ENCODE measurements at places on chromosomes 2 and 18. TPM values are rescaled to one million over a fixed set of nuclear protein-coding genes. Genes with fewer than 3 reads are reported as not detected.

Gene ALKAL2
- not detected for polyA plus RNA-seq

Gene SPAG16
- polyA plus RNA-seq = 11.0 TPM

Gene GCG
- polyA plus RNA-seq = not detected

Gene DNAH6
- polyA plus RNA-seq = 0.03 TPM

Gene CGREF1
- polyA plus RNA-seq = 4.5 TPM

Gene MC5R
- polyA plus RNA-seq = not detected

Gene C2orf15
- 0.82 TPM for polyA plus RNA-seq

Gene GPR45
- polyA plus RNA-seq = not detected

Gene RBM44
- 0.02 TPM for polyA plus RNA-seq

Gene DES
- polyA plus RNA-seq = 0.07 TPM

Gene SERPINB13
- 4.2 TPM for polyA plus RNA-seq

Gene AQP12A
- polyA plus RNA-seq = not detected

Gene UCN
- polyA plus RNA-seq = 0.23 TPM

Gene HOXD13
- polyA plus RNA-seq = not detected

Gene RPE
- polyA plus RNA-seq = 80.0 TPM

Gene MSTN
- polyA plus RNA-seq = not detected

GRCh38 chr2:149115781-149116180 lies 77.3 kb downstream of the LYPD6B start:
- no peak for DNase-seq

- no peak for DNase-seq
These were observed 43.2 kb downstream of the POMC start for GRCh38 chr2:25125189-25125588.

- DNase-seq = peak; percentile 24
These were observed 234.7 kb downstream of the ZNF407 start for GRCh38 chr18:74832381-74832780.

DNA sequence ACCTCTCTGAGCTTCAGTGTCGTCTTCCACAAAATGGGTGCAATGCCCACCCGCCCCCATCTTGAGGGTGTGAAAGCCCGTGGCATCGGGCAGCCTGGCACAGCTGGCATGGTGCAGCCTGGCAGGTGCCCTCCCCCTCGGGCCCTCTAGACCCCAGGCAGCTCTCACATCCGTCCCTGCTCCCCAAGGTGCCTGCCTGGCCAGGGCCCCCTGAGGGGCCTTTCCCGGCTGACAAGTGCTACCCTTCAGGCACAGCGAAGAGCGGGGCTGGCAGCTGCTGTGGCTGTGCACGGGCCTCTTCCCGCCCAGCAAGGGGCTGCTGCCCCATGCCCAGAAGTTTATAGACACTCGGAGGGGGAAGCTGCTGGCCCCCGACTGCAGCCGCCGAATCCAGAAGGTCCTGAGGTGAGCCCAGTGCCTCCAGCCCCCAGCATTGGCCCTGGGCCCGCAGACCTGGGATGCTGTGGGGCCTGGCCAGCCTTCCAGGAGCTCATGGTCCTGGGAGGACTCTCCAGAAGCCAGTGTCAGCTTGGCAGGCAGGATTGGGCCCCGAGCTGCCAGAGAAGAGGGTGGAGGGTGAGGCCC lies 13.9 kb upstream of the GPR17 start:
- no peak for DNase-seq

DNA sequence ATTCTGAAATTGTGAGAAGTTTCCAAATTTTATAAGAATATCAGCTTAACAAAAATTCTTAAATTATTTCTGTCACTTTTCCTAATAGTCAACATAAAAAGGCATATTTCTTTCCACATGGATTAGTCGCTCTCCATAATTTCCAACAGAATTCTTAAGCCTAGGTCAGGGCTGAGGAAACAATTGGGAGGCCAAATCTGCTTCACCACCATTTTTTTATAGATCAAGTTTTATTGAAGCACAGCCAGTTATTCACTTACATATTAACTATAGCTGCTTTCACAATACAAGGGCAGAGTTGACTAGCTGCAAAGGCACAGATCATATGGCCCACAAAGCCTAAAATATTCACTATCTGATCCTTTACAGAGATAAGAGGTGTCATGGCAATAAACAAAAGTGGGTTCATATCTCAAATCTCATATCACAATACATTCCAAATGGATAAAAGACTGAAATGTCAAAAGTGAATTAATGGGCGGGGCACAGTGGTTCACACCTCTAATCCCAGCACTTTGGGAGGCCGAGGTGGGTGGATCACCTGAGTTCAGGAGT lies 18.7 kb downstream of the MEMO1 start:
- no peak for DNase-seq

GRCh38 chr18:77079954-77080682 lies 52.5 kb downstream of the MBP start:
- no peak for DNase-seq

DNA sequence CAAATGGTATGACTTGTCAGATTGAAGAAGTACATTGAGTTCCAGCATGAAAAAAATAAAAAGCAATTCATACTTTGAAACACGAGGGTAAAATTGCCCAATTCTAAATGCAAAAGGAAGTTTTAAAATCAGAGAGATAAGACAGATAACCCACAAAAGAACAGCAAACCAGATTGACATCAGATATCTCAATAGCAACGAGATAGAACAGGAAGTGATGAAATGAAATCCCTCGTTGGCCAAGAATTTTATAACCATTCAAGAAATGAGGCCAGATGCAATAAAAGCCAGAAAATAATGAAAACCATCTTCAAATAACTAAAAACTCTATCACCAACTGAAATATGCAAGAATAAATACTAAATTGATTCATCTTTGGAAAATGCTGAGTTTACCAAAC lies 172.8 kb downstream of the CD226 start:
- no peak for DNase-seq

- DNase-seq = no peak
These were observed 9.0 kb downstream of the EIF5B start for GRCh38 chr2:99346218-99346617.

GRCh38 chr2:50223643-50224042 lies 808.3 kb downstream of the NRXN1 start:
- no peak for DNase-seq

- DNase-seq = no peak
These were observed 580 bp downstream of the TMEM163 start for GRCh38 chr2:134718023-134718816.

DNA sequence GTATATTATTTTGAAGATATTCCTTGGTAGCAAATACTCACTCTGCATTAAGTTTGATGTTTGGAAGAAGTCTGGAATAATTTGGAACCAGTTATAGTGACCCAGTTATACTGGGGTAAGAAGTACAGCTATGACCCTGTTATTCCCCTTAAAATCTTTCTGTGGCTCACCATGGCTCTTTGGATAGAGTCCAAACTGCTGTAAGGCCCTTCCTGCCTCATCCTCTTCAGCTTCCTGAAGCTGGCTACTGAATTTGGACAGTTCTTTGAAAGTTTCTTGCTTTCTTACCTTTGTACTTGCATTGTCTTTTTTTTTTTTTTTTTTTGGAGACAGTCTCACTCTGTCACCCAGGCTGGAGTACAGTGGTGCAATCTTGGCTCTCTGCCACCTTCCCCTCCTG lies 85.6 kb downstream of the ABI2 start:
- DNase-seq = no peak

GRCh38 chr2:62597323-62597722 lies 91.3 kb upstream of the TMEM17 start:
- DNase-seq = no peak

GRCh38 chr2:85668009-85668856 lies at the start of gene SFTPB:
SFTPB (minus strand) TSS chr2:85668199; CDS start chr2:85668183, 16 bp downstream.
- no peak for DNase-seq

DNA sequence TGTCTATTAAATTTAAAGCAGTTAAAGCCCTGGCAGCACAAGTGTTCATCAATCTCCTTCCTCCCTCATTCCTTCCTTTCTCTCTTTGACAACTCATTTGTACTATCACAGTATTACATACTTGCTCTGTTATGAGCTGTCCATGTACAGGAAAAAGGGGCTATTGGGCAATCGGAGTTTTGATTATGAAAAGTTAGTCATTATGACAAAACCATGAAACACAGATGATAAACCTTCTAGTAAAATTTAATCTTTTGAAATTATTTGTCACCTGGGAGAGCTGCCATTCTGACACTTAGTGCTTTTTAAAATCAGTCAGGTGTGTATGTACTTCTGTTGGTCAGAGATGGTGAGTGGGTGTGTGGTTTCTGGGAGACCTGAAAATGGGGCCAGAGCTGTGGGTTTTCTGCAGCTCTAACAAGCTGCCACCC lies 39.4 kb downstream of the MAP4K4 start:
- peak; percentile 95 for DNase-seq

- no peak for DNase-seq
These were observed 83.4 kb downstream of the PDK1 start for GRCh38 chr2:172639256-172639655.

- DNase-seq = no peak
These were observed 112.0 kb upstream of the STPG4 start for GRCh38 chr2:47266939-47267710.

DNA sequence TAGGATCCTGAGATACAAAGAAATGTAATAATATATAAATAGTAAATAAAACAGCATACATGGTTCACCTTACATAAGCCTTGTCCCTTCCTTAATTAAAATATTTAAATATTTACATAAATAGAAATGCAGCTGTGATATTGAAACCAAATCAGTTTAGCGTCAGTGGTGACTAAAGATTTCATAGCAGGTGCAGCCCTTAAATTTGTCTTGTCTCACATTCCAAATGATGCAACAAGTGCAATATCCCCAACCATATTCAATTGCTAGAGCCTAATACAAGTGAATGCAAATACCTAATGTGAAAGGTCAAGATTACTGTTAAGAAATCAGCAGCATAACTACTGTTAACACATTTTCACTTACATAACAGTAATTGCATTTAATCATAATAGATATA lies 539.5 kb downstream of the NYAP2 start:
- no peak for DNase-seq

- no peak for DNase-seq
These were observed 163.6 kb upstream of the RBMS1 start for GRCh38 chr2:160657196-160657595.

DNA sequence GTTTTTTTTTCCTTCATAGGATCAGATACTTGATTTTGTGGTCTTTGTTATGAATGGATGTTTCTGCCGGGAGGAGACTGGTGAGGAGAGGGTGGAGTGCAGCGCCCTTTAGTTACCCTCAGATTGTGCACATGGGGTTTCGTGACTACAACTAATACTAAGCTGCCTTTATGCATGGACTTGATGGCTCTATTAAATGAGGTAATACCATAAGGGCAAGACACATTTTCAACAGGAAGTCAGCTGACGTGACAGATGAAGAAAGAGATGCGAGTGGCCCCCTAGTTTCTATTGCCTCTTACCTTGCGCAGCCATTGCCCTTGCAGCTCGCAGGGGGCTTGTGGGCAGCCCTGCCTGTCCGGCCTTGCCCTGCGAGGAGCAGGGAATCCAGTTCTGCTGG lies 24.4 kb downstream of the ZNF407 start:
- no peak for DNase-seq

- no peak for DNase-seq
These were observed 17.7 kb upstream of the CCNYL1 start for GRCh38 chr2:207693641-207694249.

- DNase-seq = no peak
These were observed 88.7 kb upstream of the CXCR4 start for GRCh38 chr2:136206613-136207012.

DNA sequence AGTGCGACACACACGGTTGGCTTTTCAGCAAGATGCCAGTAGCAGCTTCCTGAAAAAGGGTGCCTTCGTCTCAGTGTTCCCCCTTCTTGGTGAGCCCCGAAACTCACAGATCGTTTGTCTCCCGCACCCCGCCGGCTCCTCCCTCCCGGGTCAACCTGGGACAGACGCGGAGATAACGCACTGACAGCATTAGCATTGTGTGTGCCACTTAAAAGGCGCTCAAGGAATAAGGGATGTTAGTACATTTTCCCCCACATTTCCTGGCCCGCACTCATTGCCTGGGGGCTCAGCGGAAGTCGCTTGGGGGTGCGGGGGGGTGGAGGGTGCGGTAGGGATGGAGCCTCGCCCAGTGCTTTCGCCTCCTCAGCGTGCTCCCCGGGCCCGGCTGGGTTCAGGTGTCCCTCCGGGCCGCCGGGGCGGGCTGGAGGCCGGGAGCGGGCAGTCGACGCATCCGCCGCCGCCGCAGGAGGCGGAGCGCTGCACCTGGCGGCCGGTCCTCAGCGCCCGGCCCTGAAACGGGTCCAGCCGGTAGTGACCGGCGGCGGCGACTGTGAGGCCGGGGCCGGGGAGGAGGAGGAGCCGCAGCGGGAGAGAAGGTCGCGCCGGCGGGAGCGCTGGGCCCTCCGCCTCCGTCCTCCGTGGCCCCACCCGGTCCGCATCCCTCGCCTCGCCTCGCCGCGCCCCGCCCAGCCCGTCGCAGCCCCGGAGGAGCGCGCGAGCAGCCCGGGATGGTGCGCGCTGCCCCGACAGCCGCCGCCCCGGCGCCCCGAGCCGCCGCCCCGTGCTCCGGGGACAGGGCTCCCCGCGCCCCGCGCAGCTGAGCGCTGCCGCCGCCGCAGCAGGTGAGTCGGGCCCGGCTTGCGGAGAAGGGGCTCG lies at the start of gene MFSD6:
TSS of gene MFSD6 (plus strand) at position 694 of the 876 bp plus-strand sequence. CDS start 27,675 bp downstream, outside the sequence.
- DNase-seq = peak; percentile 53

DNA sequence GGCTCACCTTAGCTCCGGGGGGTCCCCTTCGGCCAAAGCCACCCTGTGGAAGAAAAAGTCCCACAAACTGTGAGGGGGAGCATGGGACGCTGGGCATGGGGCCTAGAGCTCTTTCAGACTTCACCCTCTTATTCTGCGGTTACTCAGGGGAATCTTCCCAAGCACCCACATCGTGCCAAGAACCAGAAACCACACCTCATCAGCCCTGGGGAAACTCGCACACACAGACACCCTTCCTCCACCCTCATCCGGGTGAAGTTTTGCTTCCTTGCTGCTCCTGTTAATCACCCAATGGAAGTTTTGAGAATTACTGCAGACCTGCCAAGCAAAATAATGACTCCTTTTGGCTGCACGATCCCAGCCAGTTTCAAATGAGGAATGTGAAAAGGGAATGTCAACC lies 59.1 kb downstream of the COL6A3 start:
- DNase-seq = peak; percentile 91

DNA sequence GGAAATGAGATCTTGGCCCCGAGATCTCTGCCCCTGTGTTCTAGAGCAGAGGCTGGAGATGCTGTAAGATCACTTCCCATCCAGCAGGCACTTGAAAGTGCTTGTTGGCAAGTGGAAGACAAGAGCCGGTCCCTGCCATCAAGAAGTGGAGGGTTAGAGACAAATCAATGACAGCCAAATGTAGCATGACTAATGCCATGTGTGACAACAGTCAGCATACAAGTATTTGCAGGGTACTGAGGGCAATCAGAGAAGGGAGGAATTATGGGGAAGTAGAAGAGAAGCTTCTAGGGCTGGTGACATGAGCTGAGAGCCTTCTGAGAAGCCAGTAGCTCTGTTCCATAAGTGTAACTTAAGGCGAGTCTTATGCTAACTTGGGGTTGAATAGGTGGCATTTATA lies 58.6 kb downstream of the TMEM17 start:
- DNase-seq = no peak

DNA sequence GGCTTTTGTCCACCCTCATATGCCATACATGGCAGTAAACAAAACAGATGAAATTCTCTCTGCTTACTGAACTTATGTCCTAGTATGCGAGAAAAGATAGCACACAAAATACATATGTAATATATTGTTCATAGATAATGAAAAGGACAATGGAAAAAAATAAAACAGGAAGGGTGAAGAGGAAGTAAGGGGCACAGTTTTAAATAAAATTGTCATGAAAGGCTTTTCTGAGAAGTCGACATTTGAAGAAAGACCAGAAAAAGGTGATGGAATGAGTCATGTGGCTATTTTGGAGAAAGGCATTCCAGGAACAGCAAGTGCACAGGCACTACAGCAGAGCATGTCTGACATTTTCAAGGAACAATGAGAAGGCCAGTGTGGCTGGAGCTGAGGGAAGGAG lies 56.4 kb downstream of the KCNH7 start:
- DNase-seq = no peak

- DNase-seq = no peak
These were observed 12.2 kb downstream of the LPIN1 start for GRCh38 chr2:11758647-11759046.
